ENCODE measurements at places on chromosomes 7 and 10.

DNA sequence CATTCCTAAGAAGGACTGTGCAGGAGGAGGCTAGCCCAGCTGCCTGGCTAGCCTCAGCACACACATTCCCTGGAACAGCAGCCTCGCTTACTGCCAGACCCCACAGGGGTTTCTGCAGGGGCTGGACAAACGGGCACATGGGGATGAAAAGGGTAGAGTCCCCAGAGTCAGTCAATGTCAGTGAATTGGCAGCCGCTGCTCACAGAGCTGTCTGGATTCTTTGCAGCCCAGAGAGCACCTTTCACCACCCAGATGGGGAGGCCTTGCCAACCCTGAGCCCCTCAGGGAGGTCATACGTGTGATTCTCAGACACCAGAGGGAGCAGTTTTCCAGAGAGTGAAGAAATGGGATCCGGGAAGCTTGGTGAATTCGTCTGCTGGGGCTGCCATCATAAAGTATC is 143.3 kb downstream of the KCNMA1 start:
- DNase-seq: peak; percentile 36

- peak; percentile 57 for DNase-seq
Observed at GRCh38 chr10:78451592-78451991, 417.9 kb downstream of the RPS24 start.

GRCh38 chr7:17560516-17560915 is 262.1 kb downstream of the AHR start:
- DNase-seq: no peak

- DNase-seq: no peak
Observed at GRCh38 chr7:18295781-18296423, 199.6 kb upstream of the HDAC9 start.

GRCh38 chr10:78212060-78212785 is 178.6 kb downstream of the RPS24 start:
- DNase-seq: peak; percentile 34
